ENCODE measurements at places on chromosomes 16 and 17. TPM values are rescaled to one million over a fixed set of nuclear protein-coding genes. Genes with fewer than 3 reads are reported as not detected.

GRCh38 chr17:61856035-61856434 lies 7.3 kb downstream of the BRIP1 start:
- no peak for DNase-seq

Gene TPPP3
- 26.5 TPM for total RNA-seq

GRCh38 chr17:73166731-73167581 lies 2.1 kb downstream of the SSTR2 start:
- DNase-seq, result no peak

Gene GRB7
- 1.7 TPM for total RNA-seq

DNA sequence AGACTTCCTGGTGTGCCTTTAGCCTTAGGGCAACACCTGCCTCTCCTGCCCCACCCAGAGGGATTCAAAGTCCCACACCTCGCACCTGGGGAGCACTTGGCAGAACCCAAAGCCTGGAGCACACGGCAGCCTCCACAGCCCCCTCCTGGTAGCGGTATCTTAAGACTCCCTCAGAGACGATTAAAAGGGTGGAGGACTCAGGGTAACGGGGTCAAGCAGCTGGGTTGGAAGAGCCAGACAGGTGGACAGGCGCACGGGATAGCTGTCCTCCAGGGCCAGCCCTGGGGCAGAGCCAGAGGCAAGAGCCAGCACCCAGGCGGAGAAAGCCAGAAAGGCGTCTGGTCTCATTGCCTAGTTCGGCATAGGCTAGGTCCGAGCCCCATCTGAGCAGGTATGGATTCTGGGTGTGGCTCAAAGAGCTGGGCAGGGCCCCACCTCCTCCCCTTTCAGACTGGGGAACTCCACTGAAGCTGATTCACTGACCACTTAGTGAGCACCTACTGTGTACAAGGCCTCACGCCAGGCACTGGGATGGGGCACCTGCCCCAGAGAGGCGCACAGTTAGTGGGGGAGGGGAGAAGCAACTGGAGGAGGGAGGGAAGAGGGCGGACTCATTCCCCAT lies 55.0 kb upstream of the MEAK7 start:
- DNase-seq, result no peak

GRCh38 chr16:83561876-83562275 lies 245.9 kb upstream of the HSBP1 start:
- peak; percentile 3 for DNase-seq

DNA sequence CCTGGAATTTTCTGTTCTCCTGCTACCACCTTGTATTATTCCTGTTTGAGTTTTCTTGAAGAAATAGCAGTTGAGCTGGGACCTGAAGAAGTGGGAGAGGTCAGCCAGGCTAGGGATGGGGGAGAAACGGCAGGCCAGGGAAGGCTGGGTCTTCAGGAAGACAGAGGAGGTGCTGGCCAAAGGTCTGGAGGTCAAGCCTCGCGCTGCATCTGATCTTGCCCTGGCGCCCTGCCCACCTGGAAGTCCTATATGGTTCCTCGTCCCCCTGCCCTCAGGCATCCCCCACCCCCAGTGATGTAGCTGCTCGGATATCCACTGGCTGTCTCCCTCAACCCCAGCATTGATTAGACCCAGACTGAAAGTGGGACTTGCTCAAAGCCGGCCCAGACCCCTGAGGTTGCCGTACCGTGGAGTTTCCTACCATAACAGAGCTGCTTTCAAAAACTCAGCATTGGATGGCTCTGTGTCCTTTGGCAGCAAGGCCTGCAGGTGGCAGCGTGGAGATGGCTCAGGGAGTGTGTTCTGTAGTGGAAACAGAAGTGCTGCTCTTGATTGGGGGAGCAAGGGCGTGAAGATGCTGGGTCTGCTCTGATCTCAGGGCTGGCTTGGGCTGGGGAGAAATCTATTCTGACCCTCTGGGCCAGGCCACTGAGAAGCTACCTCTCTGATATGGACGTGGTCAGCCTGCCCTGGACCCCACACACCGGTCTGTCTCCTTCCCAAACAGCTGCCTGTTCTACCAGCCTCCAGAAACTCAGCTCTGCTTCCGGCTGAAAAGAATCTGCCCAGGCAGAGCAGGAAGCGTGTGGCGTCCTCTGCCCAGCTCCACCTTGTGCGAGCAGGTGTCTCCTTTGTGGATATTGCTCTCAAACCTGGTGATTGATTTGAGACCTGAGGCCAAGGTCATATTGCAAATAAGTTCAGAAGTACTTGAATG lies 107.0 kb upstream of the CACNG5 start:
- peak; percentile 65 for DNase-seq

Gene ENPP7
- total RNA-seq, result 0.48 TPM

DNA sequence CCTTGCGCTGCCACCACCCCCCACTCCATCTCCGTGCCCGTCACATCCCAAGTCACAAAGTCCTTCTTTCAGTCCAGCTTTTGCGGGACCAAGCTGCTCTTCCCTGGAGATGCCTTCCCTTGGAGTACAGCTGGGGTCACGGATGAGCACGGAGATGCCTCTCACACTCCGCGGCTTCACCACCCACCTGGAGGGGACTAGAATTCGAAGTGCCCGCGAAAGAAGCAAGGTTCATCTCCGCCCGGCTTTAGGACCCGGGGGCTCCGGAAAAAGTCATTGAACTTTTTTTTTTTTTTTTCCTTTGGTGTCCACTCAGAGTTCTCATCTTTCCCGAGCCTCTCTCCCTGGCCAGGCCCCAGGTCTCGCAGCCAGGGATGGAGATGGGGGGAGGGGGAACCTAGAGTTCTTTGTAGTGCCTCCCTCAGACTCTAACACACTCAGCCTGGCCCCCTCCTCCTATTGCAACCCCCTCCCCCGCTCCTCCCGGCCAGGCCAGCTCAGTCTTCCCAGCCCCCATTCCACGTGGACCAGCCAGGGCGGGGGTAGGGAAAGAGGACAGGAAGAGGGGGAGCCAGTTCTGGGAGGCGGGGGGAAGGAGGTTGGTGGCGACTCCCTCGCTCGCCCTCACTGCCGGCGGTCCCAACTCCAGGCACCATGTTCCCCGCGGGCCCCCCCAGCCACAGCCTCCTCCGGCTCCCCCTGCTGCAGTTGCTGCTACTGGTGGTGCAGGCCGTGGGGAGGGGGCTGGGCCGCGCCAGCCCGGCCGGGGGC lies at the start of gene FKBP10:
Gene FKBP10 (plus strand): TSS at position 624 of the 771 bp plus-strand sequence. CDS start 31 bp downstream, at position 655.
- DNase-seq, result peak; percentile 97

Gene SIRT7
- total RNA-seq, result 9.9 TPM

DNA sequence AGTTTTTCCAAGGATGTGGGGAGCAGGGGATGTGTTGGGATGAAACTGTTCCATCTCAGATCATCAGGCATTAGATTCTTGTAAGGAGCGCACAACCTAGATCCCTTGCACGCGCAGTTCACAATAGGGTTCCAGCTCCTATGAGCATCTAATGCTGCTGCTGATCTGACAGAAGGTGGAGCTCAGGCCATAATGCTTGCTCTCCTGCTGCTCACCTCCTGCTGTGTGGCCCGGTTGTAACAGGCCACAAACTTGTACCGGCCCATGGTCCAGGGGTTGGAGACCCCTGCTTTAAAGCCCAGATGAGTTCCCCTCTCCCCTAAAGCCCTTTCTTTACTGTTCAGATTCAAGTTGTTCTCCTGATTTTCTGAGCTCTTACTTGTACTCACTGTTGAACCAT lies 44.8 kb downstream of the RNF135 start:
- no peak for DNase-seq

GRCh38 chr17:64992325-64992802 lies 64.2 kb downstream of the GNA13 start:
- DNase-seq, result no peak

DNA sequence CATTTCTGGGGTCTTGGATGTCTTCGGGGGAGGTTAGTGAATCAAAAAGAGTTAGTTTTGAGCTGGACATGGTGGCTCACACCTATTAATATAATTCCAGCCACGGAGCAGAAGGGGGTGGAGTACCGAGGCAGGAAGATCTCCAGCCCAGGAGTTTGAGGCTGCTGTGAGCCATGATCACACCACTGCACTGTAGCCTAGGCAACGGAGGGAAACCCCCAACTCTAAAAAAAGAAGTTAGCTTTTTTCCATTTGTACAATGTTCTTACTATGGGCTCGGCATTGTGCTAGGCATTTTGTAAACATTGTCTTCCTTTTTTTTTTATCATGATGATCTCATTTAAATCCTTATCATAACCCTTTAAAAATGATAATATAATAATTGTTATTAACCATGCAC lies 8.3 kb upstream of the SNF8 start:
- no peak for DNase-seq

- DNase-seq, result no peak
Measured at GRCh38 chr17:77733576-77734296, 224.8 kb upstream of the TNRC6C start.

GRCh38 chr16:4936991-4937781 lies at the start of gene PPL:
Gene PPL, minus strand, starts transcription at chr16:4937148. Its CDS starts 103 bp downstream, at chr16:4937045.
- DNase-seq, result peak; percentile 71

DNA sequence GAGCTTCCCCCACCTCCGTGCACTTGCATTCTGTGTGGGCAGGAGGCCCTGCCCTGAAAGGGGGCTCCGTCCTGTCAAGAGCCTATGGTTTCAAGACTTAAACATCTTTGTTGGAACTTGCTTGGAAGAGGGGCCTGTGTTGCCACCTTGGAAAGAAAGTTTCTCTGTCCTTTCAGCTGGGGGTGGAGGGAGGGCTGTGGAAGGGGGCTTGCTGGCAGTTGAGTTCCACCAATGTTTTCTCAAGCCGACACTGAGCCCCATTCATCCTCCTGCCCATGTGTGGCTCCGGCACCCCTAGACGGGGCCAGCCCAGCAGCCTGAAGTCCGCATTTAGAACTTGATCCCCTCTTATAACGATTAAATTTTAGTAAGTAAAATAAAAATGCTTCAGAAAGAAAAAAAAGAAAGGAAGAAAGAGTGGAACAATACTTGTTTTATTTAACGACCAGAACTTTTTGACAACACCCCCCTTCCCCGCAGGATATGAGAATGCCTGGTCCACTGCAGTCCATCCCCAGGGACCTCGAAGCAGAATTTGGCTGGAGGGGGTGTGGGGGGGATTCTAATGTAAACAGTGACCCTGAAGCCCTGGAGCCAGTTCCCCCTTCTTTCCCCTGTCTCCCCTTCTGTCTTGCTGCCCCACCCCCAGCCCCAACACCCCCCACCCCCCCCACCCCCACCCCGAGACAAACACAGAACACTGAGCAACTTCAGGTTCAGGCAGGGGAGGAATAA lies 26.9 kb upstream of the CLEC18A start:
- no peak for DNase-seq

GRCh38 chr16:17128791-17129190 lies 342.0 kb downstream of the XYLT1 start:
- no peak for DNase-seq

Gene G6PC1
- not detected for total RNA-seq

Gene FADS6
- total RNA-seq, result not detected

- DNase-seq, result no peak
Measured at GRCh38 chr17:78387977-78388941, 9.8 kb downstream of the PGS1 start.

DNA sequence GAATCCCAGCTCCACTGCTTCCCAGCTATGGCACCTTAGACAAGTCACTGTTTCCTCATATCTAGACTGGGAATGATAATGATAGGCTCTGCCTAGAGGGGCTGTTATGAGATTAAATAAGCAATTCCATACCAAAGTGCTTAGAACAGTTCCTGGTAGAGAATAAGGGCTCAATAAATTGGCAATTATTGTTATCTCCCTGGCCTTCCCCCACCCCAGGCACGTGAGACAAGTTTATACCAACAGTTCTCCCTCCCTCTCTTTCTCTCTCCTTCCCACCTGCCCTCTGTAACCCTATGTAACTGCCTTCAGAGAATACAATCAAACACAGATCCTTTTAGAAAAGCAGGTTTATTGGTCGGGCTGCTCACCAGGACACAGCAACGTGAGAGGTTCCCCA lies 13.9 kb upstream of the STAT3 start:
- no peak for DNase-seq

Gene CCL11
- total RNA-seq, result 1.2 TPM

Gene CSHL1
- total RNA-seq, result 5.5 TPM

DNA sequence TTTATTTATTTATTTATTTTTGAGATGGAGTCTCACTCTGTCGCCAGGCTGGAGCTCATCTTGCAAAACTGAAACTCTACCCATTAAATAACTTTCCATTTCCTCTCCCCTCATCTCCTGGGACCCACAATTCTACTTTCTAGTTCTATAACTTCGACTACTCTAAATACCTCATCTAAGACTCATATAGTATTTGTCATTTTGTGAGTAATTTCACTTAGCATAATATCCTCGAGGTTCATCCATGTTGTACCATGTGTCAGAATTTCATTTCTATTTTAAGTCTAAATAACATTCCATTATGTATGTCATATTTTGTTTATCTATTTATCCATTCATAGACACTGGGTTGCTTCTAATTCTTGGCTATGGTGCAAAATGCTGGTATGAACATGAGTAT lies 5.1 kb upstream of the NT5M start:
- DNase-seq, result no peak

DNA sequence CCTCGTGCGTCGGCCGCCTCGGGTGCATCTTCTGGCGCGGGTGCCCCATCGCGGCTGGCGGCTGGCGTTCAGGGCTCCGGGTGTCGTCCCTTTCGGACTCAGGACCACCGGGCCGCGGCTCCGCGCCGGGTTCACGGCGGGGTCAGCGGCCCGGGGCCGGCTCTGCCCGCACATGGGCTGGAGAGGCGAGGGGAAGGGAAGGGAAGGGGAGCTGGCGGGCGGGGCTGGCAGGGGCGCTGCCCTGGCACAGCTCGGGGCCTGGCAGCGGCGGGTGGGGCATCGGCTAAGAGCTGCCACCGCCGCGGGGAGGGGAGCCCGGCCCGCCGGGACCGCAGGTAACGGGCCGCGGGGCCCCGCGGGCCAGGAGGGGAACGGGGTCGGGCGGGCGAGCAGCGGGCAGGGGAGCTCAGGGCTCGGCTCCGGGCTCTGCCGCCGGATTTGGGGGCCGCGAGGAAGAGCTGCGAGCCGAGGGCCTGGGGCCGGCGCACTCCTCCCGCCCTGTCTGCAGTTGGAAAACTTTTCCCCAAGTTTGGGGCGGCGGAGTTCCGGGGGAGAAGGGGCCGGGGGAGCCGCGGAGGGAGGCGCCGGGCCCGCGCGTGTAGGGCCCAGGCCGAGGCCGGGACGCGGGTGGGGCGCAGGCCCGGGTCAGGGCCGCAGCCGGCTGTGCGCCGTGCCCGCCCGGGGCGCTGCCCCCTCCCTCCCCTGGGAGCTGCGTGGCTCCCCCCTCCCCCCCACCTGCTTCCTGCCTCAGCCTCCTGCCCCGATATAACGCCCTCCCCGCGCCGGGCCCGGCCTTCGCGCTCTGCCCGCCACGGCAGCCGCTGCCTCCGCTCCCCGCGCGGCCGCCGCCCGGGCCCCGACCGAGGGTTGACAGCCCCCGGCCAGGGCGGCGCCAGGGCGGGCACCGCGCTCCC lies 646 bp downstream of the HIC1 start:
- no peak for DNase-seq

- no peak for DNase-seq
Measured at GRCh38 chr17:5667871-5668270, 83.6 kb upstream of the NLRP1 start.
